ENCODE measurements at places on chromosomes 7 and 10. TPM values are rescaled to one million over a fixed set of nuclear protein-coding genes. Genes with fewer than 3 reads are reported as not detected.

Gene ICA1
- 2.2 TPM for total RNA-seq

Gene SFTPA1
- not detected for total RNA-seq

Gene GLI3
- total RNA-seq = 57.9 TPM

Gene KEL
- total RNA-seq = 1.5 TPM

Gene RAB19
- not detected for total RNA-seq
